ENCODE measurements at places on chromosomes 7 and 10.

DNA sequence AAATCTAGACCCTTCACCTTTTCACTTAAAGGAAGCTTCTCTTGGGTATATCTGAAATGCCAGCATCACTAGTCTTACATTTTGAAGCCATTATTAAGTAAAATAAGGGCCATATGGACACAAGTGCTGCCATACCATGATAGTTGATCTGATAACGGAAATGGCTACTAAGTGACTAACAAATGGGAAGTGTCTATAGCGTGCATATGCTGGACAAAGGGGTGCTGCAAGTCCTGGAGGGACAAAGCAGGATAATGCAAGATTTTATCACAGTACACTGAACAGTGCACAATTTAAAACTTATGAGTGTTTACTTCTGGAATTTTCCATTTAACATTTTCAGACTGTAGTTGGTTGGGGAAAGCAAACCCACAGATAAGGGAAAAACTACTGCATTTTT is 117.9 kb downstream of the ELMO1 start:
- no peak for DNase-seq

DNA sequence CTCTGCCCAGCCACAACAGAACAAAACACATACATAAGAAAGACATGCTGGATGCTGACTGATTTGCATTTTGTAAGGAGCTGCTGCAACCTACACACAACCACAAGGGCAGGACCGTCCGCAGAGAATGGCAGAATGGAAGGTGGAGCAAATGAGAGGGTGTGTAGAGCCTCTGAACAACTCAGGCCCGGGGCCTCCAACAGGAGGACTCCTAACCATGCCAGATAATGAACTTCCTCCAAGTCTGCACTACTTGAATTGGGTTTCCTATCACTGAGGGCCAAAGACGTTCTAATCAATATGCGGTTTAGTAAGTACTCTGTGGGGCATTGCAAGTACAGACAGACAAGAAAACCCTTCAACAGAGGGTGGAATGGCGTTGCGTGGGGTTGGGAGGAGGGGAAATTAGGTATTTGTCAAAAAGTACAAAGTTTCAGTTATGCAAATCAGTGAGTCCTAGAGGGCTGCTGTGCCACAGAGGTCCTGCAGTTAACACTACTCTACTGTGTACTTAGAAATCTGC is 14.6 kb downstream of the VOPP1 start:
- DNase-seq: no peak

- DNase-seq: no peak
These were observed 86.4 kb downstream of the NKX6-2 start for GRCh38 chr10:132699411-132700155.

DNA sequence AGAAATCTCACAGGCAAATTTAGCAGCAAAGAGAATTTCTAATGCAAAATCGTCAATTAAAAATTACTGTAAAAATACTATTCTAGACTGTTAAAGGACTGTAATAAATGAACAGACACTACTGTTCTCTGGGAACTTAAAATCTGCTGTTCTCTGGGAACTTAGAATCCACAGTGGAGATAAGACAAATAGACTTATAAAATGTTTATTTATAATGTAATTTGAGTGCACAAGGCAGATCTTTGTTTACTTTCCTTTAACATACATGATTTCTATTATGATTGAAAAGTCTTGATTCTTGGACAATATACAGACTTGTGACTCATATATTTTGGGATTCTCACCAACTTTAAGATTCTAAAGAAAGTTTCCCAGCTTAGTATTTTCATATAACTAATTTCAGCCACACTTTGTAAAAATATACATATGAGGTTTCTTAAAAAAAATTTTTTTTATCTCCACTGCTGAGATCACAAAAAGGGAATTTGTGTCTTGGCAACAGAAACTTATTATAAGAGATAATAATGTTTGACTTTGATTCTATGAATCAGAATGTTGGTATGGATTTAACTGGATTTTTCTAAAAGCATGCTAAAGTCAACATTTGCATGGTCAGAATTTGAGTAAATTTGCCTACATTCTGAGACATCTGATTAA is 166.3 kb upstream of the RHOBTB1 start:
- peak; percentile 4 for DNase-seq

DNA sequence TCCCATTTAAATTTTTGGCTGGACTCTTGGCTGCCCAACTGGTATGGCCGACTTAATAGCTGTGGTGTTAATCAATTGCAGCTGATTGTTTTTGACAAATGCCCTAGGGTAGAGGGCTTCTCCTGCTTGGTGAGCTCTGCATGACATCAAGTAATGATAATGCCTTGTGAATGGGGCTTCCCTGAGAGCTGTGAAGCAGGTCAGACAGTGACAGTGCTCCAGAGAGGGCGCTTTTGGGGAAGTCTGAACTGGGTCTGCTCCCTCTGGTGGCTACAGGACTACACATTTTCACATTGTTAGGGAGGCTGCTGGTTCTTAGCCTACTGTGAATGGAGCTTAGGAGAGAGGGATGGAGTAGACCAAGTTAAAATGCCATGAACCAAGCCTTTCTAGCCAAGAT is 98.8 kb downstream of the SDK1 start:
- DNase-seq: peak; percentile 24

DNA sequence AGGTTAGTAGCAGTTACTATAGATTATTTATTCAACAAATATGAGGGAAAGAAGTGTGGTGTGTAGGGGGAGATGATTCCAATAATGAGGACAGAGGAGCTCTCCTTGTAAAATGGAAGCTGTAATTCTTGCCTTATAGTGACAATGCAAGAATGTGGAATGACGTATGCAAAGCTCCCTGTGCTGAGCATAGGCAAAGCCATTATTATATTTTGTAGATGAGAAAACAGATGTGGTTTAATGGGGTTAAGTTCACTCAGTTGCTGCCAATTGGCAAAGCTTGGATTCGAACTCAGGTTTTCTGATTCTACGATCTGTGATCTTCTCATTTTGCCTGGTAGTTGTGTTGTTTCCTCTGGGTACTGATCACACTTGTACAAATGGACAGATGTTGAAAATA is 153.3 kb downstream of the LSMEM1 start:
- DNase-seq: no peak

- DNase-seq: no peak
These were observed 146.4 kb downstream of the TCERG1L start for GRCh38 chr10:131165092-131165491.

- no peak for DNase-seq
These were observed 48.7 kb upstream of the SLC35G1 start for GRCh38 chr10:93844979-93845626.

- no peak for DNase-seq
These were observed 14.6 kb downstream of the TWIST1 start for GRCh38 chr7:19102884-19103283.

GRCh38 chr10:109778993-109779392 is 144.3 kb downstream of the XPNPEP1 start:
- DNase-seq: no peak

GRCh38 chr7:106203473-106203872 is 81.3 kb downstream of the NAMPT start:
- DNase-seq: no peak

DNA sequence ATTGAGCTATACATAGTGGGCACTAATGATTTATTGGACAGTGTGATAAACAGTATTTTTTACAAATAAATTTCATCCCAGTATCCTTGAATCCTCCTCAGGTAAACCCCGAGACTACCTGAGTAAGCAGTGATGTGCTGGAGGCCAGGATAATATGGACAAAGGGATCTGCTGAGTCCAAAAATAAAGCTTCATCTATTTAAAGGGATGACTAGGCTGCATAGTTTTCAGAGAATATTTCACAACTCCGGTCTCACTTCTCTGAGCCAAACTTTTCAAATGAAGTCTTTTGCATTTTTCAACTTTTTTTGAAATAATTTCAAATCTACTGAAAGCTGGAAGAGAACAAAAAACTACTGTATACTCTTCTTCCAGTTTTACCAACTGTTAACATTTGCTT is 2.5 kb downstream of the ACTR3B start:
- DNase-seq: no peak

DNA sequence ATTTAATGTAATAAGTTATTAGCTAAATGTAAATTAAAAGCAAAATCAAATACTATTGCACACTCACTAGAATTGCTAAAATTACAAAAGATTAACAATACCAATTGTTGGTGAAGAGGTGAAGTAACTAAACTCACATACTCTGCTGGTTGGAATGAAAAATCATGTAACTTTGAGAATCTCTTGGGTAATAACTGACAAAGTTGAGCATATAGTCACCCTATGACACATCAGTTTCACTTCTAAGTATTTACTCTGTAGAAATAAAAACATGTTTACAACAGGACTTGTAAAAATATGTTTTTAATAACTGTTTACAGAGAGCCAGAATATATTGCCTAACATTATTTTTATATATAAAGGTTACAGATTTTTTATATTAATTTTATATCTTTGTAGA is 33.6 kb downstream of the CNTNAP2 start:
- no peak for DNase-seq

GRCh38 chr7:146479040-146479439 is 362.4 kb downstream of the CNTNAP2 start:
- DNase-seq: no peak

DNA sequence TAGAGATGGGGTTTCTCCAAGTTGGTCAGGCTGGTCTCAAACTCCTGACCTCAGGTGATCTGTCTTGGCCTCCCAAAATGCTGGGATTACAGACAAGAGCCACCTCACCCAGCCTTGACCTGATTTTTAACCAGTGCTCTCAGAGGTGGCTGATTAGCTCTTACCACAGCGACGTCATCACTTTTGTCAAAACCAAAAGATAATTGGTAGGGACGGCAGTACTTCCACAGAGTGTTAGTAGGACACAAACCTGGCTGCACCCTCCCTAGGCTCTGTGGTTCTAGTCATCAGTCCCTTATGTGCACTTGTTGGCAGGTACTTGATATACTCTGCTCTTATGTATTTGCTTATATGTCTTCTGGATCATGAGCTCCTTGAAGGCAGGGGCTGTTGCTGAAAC is 74.0 kb downstream of the GPR141 start:
- no peak for DNase-seq

DNA sequence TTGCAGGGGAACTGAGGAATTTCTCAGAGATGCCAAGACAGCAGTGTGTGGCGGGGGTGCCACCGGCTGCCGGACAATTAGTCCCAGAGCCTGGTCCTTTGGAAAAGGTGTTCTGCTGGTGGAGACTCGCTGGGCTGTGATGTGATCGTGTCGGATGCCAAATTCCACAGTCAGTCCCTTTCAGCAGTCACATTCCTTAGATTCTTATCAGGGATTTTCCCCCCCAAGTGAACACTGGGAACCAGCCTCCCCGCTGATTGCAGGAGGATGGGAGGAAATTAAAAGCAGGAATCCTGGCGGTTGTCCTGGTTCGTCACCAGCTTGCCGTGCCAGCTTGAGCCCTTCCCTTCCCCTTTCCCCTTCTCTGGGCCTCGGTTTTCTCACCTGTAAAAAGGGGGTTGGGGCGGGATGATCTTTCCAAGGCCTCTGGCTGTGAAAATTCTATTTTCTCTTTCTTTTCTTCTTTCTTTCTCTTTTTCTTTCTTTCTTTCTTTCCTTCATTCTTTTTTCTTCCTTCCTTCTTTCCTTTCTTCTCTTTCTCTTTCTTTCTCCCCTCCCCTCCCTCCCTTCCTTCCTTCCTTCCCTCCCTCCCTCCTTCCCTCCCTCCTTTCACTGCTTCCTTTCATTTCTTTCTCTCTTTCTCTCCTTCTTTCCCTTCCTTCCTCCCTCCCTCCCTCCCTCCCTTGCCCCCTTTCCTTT is 39.6 kb downstream of the COL26A1 start:
- peak; percentile 51 for DNase-seq

GRCh38 chr7:19269301-19269700 is 124.1 kb upstream of the FERD3L start:
- DNase-seq: no peak

DNA sequence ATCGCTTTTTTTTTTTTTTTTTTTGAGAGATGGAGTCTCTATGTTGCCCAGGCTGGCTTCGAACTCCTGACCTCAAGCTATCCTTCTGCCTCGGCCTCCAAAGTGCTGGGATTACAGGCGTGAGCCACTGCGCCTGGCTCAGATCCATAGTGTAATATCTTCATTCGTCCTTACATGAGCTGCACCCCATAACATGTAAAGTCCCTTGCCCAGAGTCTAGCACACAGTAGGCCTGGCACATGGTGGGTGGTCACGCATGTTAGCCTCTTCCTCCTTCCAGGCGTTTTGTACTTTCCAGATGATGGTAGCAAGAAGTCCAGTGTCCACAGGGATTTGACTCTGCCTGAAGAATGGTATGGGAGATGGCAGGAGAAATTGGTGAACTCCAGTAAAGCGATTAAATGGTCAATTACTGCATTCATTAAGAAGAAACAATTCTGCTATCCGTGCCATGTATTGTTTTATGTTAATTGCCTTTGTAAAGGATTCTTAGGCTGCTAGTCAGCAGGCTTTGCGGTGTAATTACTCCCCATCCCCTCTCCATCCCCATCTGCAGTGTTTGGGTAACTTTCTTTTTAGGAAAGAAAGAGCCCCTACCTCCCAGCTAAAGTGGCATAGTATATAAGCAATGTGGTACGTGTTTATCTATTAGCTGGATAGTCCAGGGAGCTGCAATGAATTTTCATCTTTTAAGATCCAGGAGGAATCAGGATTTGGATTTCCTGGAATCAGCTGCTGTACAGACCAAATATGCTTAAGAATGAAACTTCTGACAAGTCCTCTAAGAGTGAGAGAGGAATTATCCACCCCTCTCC is 1.2 kb downstream of the TPST1 start:
- no peak for DNase-seq

DNA sequence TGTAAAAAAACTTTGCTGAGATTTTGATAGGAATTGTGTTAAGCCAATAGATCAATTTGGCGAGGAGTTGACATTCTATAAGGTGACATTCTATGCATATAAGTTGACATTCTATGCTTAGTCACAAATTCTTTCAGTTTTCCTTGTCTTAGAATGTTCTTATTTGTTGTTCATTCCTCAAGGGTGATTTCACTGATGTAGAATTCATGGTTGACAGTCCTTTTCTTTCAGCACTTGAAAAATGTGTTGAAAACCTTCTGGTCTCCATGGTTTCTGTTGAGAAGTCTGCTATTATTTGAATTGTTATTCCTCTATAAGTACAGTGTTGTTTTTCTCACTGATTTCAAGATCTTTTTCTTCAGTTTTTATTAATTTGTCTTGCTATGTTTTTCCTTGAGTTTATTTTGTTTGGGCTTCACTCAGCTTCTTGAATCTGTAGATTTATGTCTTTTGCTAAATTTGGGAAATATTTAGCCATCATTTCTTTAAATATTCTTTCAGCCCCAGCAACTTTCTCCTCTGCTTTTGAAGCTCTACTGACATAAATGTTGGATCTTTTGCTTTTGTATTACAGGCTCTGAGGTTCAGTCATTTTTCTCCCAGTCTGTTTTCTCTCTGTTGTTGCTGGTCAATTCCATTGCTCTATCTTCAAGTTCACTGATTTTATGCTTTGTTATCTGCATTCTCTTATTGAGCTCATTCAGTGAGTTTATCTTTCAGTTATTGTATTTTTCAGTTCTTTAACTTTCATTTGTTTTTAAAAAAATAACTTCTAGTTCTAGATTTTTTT is 154.9 kb downstream of the SDK1 start:
- peak; percentile 73 for DNase-seq

GRCh38 chr10:22370320-22370719 is 25.0 kb downstream of the SPAG6 start:
- DNase-seq: no peak

GRCh38 chr7:73521636-73522104 is 423 bp downstream of the BAZ1B start:
- peak; percentile 46 for DNase-seq

Data from NCI-H226 (cell line).